Stimulated activated CD4-positive, alpha-beta T cell treated with anti-CD3 and anti-CD28 coated beads, TNF-alpha, amount 100 ng/mL, for 1 hour (primary cell): ENCODE measurements at places on chromosomes 16 and 17.

DNA sequence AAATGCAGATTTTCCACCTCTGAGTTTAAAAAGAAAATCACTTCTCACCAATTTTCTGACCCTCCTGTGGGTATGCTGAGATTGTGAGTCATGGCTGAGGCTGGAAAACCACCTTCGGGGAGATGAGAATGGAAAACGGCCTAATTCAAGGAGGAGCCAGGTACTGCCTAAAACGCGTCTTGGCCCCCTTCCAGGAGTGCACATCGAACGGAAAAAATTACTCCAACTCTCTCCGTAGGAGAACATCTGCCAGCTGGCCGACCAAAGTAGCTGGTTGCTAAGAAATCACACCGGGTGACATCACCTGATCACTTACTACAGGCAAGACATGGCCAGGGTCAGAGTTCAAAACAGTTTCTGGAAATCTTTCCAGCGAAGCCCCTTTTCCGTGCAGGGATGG is 107.6 kb downstream of the ZNF423 start:
- no peak for DNase-seq

- no peak for DNase-seq
These were observed 1.1 kb downstream of the CRAMP1 start for GRCh38 chr16:1613211-1613622.

DNA sequence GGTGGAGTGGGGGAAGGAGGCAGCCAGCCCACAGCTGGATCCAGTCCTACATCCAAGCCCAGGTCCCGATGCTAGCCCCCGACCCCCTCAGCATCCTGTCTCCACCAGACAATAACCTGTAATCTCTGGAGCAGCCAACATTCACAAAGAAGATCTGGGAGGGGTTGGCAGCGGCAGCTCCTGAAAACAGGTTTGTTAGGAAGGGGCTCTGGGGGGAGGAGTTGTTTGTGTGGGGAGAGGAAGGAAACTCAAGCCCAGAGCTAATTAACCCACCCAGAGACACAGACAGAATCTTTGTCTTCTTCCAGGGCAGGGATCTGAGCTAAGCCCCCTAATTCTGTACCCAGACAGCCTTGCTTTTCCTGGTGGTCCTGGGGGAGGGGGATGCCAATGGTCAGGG is 4.6 kb upstream of the C17orf113 start:
- no peak for DNase-seq

- no peak for DNase-seq
These were observed 694 bp downstream of the NF1 start for GRCh38 chr17:31095236-31096105.

DNA sequence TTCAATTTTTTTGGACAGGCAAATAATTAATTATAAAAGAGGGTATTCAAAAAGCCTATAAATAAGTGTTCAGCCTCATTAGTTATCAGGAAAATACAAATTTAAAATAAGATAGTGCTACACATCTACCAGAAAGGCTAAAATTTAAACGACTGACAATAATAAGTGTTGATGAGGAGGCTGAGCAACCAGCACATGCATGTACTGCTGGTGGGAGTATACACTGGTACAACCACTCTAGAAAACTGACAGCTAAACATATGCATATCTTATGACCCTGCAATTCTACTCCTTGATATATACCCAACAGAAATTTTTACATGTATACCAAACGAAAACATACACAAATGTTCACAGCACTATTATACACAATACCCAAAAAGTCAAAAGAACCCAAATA is 27.1 kb downstream of the XPO6 start:
- no peak for DNase-seq

DNA sequence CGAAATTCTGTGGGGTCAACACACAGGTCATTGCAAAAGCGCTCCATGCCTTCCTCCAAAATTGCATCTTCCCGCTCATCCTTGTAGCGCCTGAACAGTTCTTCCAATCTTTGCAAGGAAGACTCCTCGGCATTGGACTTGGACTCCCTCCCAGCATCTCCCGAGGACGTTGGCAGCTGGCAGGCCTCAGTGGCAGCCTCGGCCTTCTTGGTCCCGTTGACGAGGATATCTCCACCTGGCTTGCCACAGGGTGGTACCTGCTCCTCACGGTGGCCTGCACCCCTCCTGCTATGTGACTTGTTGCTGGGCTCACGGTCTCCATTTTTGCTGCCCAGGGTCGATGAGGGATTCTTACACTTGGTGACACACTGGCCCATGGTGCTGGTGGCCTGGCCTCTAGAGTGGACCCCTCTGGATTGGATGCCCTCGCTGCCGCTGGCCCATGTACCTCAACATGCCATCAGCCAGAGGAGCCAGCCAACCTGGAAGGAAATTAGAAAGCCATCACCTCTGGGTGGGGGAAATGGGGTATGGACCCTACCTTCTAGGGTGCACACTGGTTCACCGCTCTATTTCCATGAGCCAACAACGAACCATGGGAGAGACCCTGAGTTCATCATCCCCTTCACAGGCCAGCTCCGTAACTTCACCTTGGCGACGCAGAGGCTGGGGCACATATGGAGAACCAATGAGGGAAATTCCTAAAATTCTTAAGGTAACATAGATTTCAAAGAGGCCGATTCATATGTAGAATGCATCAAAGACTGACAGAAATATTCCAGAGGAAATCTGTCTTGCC is 37.8 kb downstream of the DCUN1D3 start:
- DNase-seq: no peak
